ENCODE measurements at places on chromosomes 1 and 21.

DNA sequence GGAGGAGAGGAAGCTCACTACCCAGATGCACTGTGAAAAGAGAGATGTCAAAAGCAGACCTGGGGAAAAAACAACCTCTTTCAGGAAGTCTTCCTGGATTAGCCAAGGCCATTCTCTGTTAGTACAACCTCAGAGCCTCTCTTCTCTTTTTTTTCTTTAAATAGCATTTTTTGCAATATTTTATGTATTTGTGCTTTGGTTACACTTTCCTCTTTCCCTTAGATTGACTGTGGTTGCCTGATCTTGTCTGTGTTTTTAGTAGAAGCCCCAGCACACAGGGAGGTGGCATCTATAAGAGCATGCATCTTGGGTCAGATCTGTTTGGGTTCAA is 18.8 kb downstream of the SLC26A9 start:
- no peak for DNase-seq

DNA sequence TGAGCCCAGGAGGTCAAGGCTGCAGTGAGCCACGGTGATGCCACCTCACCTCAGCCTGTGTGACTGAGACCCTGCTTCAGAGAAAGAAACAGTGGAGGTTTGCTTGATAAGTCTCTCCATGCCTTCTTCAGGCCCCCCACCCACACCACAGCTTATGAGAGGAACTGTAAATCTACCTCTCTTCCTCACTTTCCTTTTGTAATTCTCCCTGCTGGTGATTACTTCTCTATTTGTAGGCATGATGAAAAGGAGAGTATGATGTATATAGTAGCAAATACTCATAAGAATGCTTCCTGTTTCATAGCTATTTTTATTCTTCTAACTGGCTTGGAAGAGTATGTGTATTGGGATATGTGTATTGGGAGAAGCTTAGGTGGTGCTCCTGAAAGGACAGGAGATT is 186.3 kb downstream of the VPS13D start:
- no peak for DNase-seq

DNA sequence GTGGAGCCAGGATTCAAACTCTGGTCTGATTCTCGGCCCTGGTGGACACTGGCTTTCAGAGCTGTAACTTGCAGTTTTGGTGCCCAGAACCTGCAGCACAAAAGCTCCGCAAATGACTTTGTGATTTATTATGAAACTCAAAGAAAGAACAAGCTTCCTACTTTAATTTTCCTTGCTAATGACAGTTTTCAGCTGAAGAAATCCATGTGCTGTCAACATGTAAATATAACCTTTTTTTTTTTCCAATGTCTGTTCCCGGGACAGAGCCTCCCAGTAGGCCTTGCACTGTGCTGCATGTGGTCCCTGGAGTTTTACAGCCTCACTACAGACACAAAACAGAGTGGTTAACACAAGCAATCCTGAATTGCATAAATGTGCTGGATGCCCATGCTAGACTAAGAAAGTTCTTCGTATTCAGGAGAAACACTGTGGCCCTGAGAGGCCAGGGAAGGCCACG is 62.3 kb upstream of the ANGPTL1 start:
- no peak for DNase-seq

DNA sequence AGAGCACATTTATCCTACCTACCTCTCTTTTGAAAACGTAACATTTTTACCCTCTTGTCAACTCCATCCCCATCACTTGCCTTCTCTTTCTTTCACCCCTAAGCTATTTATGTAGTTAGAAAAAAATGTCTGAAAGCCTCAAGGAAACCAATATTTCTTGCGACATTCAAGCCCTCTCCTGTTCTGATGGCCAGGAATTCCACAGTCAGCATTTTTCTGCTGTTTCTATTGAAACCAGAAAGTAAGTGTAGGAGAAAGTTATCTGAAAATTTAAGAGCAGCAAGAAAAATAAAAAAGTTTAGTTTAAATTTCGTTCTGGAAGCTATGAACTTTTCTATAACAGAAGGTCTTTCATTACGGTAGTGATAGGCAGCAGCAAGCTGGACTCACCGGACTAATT is 247.6 kb upstream of the PBX1 start:
- DNase-seq, result no peak

- DNase-seq, result peak; percentile 12
Observed at GRCh38 chr1:174258148-174258550, 98.8 kb downstream of the RABGAP1L start.

DNA sequence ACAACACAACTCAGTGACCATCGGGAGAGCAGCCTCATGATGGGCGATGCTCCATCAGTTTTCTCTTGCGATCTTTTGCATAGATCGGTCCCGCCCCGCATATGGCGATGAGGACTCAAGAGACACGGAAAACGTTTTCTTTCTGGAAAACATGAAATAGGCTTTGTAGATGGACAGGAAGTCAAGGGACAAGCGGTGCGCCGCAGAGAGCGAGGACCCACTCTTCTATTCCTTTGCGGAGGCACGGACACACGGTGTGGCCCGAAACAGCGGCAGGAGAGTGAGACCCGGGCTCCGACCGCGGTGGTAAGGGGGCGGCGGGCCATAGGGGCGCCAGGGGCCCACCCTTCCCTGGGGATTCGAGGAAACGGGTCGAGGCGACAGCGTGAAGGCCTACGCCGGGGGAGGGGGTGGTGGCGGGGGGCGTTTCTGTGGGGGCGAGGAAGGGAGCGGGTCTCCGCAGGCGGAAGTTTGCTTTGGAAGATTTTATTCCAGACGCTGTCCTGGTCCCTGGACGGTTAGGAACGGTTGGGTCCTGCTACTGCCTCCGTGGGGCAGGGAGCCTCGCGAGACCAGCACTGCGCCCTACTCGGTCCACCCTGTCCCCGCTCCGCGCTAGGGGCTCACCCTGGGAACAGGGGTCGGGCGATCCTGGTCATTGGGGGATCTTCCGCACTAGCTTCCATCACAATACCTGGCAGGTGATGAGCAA is 796 bp upstream of the TDRKH start:
- DNase-seq, result no peak

DNA sequence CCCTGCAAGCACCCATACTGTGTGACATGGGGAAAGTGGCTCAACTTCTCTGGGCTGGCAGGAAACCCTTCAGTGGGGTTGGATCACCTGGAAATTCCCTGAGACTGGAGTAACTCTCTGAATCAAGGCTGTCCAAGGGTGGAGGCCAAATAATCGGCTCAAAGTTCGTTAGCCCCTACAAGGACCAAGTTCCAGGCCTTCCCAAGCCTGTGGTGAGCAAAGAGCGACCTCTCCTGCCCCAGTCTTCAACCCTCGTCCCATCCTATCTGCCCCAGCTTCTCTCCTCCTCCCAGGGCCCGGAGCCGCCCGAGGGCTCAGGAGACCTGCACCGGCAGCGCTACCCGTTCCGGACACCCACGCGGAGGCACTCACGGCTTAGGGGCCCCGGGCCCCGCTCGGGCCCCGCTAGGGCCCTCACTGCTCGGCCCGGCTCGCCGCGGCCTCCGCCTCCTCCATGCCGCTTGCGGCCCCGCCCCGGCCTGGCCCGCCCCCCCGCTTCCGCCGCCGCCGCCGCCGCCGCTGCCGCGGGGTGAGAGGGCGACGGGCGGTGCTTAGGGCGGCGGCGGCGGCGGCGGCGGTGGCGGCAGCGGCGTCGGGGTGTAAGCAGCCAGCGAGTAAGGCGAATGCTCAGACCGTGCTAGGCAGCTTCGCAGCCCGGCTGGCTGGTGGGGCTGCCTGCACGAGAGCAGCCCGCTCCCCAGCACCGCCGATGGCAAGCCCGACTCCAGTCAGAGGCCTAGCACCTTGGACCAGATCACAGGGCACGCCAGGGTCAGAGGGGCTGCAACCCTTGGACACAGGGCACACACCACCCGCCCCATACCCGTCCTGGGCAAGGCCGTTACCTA is at the start of gene POMGNT1:
TSS of gene POMGNT1 (minus strand) at position 471 of the 848 bp plus-strand sequence. CDS start 613 bp downstream, outside the sequence.
- no peak for DNase-seq
